ENCODE measurements at places on chromosomes 7 and 10. TPM values are rescaled to one million over a fixed set of nuclear protein-coding genes. Genes with fewer than 3 reads are reported as not detected.

The SLIT1 gene
- 0.47 TPM for total RNA-seq

The PRLHR gene
- total RNA-seq, result not detected

DNA sequence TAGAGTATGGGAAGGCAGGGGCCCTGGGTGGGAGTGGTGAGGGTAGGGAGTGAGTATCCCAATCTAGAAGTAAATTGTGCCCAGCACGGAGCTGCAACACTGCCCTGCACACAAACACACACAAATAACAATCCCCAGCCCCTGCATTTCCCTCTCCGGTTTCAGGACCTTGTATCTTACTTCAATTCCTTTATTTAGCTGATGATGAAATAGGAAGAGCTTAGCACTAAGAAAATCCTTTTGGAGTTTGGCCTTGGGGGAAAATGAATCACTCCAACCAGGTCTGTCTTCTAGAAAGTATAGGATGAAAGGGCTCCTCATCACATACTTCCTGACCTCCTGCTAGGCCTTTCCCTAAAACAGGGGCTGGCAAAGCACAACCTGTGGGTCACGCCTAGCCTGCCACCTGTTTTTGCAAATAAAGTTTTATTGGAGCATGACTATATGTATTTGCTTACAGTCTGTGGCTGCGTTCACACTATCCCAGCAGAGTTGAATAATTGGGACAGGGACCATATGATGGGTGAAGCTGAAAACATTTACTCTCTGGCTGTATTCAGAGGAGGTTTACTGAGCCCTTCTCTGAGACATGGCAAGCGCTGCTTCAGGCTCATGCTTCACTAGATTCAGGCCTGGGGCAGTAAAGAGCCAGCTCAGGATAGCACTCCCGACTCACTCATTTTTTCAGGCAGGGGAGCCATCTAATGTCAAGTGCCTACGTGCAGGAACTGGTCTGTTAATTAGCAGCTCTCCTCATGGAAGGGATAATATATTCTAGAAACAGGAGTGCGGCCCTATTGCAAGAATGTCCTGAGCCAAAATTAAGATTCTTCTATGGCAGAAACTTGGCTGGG, 111.0 kb downstream of the EGFR start:
- no peak for DNase-seq

GRCh38 chr7:158751751-158752150, 47.1 kb upstream of the NCAPG2 start:
- DNase-seq, result no peak
